ENCODE measurements at places on chromosomes 2 and 18. TPM values are rescaled to one million over a fixed set of nuclear protein-coding genes. Genes with fewer than 3 reads are reported as not detected.
A peak's percentile ranks its signal among the peaks of the same experiment; 100 is the strongest.

FSIP2 gene
- total RNA-seq: 0.49 TPM

GRCh38 chr2:240886023-240886565, 9.9 kb downstream of the MAB21L4 start:
- H3K4me1 ChIP-seq: no peaks in the 10 kb centered on the region
- peak; percentile 9 for DNase-seq
- H3K36me3 ChIP-seq: no peaks in the 10 kb centered on the region
- no peak overlapping the region for H3K27ac ChIP-seq
- H3K27me3 ChIP-seq: no peaks in the 10 kb centered on the region
- H3K4me3 ChIP-seq: no peak overlapping the region

- DNase-seq: no peak
- no peak overlapping the region for H3K27ac ChIP-seq
- no peaks in the 10 kb centered on the region for H3K27me3 ChIP-seq
- H3K4me1 ChIP-seq: no peaks in the 10 kb centered on the region
- H3K36me3 ChIP-seq: no peaks in the 10 kb centered on the region
- no peak overlapping the region for H3K4me3 ChIP-seq
Measured at GRCh38 chr2:157789933-157790511, 86.1 kb downstream of the ACVR1 start.

- H3K4me3 ChIP-seq: no peak overlapping the region
- H3K36me3 ChIP-seq: peaks cover 53% of the 10 kb centered on the region
- no peak for DNase-seq
- no peak overlapping the region for H3K27ac ChIP-seq
- peaks cover 100% of the 10 kb centered on the region for H3K4me1 ChIP-seq
- H3K27me3 ChIP-seq: no peaks in the 10 kb centered on the region
Measured at GRCh38 chr2:218223046-218223445, 6.1 kb downstream of the ARPC2 start.

GRCh38 chr2:150591496-150592285, 104.2 kb upstream of the RND3 start:
- no peaks in the 10 kb centered on the region for H3K4me1 ChIP-seq
- H3K36me3 ChIP-seq: no peaks in the 10 kb centered on the region
- H3K27me3 ChIP-seq: no peaks in the 10 kb centered on the region
- H3K4me3 ChIP-seq: no peak overlapping the region
- H3K27ac ChIP-seq: no peak overlapping the region

ARHGEF33 gene
- 0.22 TPM for total RNA-seq

COL6A3 gene
- 127 TPM for total RNA-seq

- H3K4me1 ChIP-seq: peaks cover 10% of the 10 kb centered on the region
- H3K36me3 ChIP-seq: no peaks in the 10 kb centered on the region
- H3K27me3 ChIP-seq: no peaks in the 10 kb centered on the region
- no peak overlapping the region for H3K27ac ChIP-seq
Measured at GRCh38 chr2:26088038-26088643, 54.3 kb downstream of the RAB10 start.

DNA sequence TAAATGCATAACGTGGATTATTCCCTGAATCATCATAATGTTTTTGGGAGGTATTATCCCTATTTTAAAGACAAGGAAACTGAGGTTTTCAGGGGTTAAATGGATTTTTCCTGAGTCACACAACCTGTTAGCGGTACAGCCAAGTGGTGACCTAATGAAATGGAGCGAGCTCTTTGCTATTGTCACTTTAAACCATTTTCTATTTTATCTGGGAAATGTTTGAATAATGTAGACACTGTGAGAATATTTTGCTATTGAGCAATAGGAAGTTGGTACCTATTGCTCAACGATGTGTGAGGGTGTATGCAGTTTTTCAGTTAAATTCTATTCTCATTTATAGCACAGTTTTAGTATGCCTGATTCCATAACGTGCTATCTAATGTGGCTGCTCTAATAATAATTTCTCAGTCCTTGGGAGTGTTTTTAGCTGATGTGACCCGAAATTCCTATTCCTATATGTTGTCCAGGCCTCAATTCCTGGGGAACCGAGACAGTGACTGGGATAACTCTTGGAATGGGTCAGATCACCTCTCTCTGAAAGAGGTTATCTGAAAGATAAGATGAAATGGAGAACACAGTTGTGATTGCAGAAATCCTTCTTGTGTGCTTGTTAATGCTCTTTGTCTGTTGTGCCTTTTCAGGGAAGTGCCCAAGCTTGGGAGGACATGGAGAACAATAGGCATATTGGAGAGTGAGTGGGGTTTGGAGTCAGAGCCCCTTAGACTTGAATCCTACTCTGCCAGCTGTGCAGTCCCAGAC, 38.4 kb downstream of the ABCB11 start:
- DNase-seq: no peak
- H3K27me3 ChIP-seq: no peaks in the 10 kb centered on the region
- peaks cover 16% of the 10 kb centered on the region for H3K4me1 ChIP-seq
- H3K4me3 ChIP-seq: no peak overlapping the region
- peak overlapping the region; percentile 51 for H3K27ac ChIP-seq

DNA sequence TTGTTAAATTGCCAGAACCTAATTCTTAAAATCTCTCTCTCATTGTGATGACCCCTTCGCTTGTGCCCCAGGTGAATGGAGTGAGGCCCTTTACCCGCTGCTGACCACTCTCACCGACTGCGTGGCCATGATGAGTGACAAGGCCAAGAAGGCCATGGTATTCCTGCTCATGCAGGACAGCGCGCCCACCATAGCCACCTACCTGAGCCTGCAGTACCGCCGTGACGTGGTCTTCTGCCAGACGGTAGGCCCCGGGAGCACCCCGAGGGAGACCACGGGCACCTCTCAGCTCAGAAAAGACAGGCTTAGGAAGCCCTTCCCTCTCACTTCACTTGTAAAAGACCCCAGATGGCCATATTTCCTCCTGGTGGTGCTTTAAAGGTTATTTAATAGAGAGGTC, 44.9 kb downstream of the COA5 start:
- H3K36me3 ChIP-seq: peaks cover 100% of the 10 kb centered on the region
- H3K4me3 ChIP-seq: no peak overlapping the region
- H3K27me3 ChIP-seq: no peaks in the 10 kb centered on the region
- no peak overlapping the region for H3K27ac ChIP-seq
- no peaks in the 10 kb centered on the region for H3K4me1 ChIP-seq

DNA sequence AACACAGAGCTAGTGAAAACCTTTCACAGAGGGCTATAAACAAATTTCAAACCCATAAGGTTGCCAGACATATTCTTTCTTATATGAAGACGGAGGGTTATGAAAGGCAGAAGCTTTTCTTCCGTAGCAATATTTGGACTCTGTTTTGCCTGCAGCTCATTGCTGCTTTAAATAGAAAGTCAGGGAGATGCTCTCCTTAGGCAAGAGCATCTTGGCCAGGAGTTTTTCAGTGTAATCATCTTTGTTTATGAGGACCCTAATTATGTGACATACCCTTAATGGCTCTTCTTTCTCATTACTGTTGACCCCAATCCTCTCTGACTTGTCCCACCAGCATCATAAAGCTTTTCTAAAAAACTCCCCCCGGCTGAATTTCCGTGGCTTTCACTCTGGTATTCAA, 433.4 kb upstream of the NRXN1 start:
- no peak overlapping the region for H3K27ac ChIP-seq
- H3K36me3 ChIP-seq: no peaks in the 10 kb centered on the region
- no peaks in the 10 kb centered on the region for H3K4me1 ChIP-seq

DNA sequence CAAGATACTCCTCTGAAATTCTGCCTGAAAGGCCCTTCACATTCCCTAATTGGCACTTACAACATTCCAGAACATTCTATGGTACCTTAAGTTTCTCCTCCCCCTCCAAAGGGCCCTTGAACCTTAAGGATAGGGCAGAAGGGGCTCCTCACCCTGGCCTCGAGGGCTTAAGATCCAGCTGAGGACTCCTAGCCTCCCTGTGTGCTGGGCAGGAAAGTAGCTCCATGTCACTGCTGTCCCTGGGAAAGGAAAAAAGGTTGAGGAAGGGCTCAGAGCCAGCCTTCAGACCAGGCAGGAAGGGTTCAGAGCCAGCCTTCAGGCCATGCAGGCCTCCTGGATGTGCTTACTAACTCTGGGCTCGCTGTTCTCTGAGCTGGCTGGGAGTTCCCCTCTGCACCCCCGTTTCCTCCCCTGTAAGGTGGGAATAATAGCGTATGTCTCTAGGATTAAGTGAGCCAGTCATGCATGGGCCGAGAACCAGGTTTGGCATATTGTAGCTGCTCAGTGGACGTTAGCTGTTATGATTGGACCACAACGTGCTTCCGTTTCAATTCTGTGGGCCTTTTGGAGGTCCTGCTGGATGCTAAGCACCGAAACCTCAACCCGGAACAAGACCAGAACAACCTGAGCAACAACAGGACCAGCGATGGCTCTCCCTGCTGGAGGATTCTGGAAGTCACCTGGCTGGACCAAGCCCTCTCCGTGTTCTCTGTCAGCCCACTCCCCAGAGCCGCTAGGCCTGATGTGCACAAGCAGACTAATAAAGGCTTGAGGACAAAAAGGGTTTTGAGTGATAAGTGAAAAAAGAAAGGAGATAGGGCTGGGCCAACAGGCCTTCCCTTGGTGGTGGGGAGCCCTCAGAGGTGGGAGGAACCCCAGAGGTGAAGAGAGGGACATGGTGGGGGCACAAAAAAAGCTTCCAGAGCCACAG, 1.0 kb upstream of the B3GNT7 start:
- no peak for DNase-seq
- peaks cover 76% of the 10 kb centered on the region for H3K4me1 ChIP-seq
- H3K36me3 ChIP-seq: no peaks in the 10 kb centered on the region
- peaks cover 4% of the 10 kb centered on the region for H3K27me3 ChIP-seq

GRCh38 chr2:238856713-238857567, 9.1 kb downstream of the TWIST2 start:
- no peak for DNase-seq
- no peaks in the 10 kb centered on the region for H3K4me1 ChIP-seq
- no peak overlapping the region for H3K4me3 ChIP-seq
- peaks cover 25% of the 10 kb centered on the region for H3K27me3 ChIP-seq
- H3K36me3 ChIP-seq: no peaks in the 10 kb centered on the region

DNA sequence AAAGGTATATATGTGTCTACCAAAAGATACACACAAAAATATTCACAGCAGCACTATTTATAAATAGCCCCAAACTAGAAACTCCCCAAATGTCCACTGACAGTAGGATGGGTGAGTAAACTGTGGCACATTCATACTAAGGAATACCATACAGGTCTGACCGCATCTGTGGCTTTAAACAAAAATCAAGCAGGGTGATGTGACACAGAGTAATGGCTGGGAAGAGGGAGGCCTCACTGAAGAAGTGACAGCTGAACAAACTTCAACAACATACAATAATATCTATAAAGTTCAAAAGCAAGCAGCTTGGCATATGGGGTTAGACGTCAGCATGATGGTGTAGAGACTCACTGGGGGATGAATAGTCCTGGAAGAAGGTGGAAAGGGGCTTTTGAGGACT, 115.1 kb upstream of the PPP1CB start:
- H3K27me3 ChIP-seq: no peaks in the 10 kb centered on the region
- H3K36me3 ChIP-seq: no peaks in the 10 kb centered on the region
- no peaks in the 10 kb centered on the region for H3K4me1 ChIP-seq
- H3K4me3 ChIP-seq: no peak overlapping the region

GRCh38 chr18:3703732-3704176, 253.8 kb downstream of the TGIF1 start:
- H3K36me3 ChIP-seq: no peaks in the 10 kb centered on the region
- no peak overlapping the region for H3K4me3 ChIP-seq
- no peak for DNase-seq
- H3K4me1 ChIP-seq: no peaks in the 10 kb centered on the region

GRCh38 chr2:105186967-105187498, 54.5 kb upstream of the GPR45 start:
- H3K27me3 ChIP-seq: peaks cover 5% of the 10 kb centered on the region
- H3K27ac ChIP-seq: no peak overlapping the region
- H3K4me3 ChIP-seq: no peak overlapping the region
- H3K36me3 ChIP-seq: no peaks in the 10 kb centered on the region
- no peak for DNase-seq

- no peaks in the 10 kb centered on the region for H3K36me3 ChIP-seq
- no peak for DNase-seq
- no peaks in the 10 kb centered on the region for H3K4me1 ChIP-seq
Measured at GRCh38 chr2:204046145-204046544, 109.6 kb downstream of the ICOS start.

- no peak overlapping the region for H3K4me3 ChIP-seq
- H3K27ac ChIP-seq: no peak overlapping the region
- H3K36me3 ChIP-seq: no peaks in the 10 kb centered on the region
- DNase-seq: no peak
- H3K27me3 ChIP-seq: peaks cover 7% of the 10 kb centered on the region
Measured at GRCh38 chr18:47191961-47192360, 15.8 kb upstream of the IER3IP1 start.

C1D gene
- total RNA-seq: 18.7 TPM

KCNF1 gene
- not detected for total RNA-seq

GRCh38 chr2:133691336-133691735, 123.1 kb upstream of the NCKAP5 start:
- H3K36me3 ChIP-seq: no peaks in the 10 kb centered on the region
- no peak overlapping the region for H3K4me3 ChIP-seq
- no peak for DNase-seq
- H3K27me3 ChIP-seq: no peaks in the 10 kb centered on the region

- no peaks in the 10 kb centered on the region for H3K4me1 ChIP-seq
- H3K36me3 ChIP-seq: no peaks in the 10 kb centered on the region
- no peak overlapping the region for H3K4me3 ChIP-seq
- no peaks in the 10 kb centered on the region for H3K27me3 ChIP-seq
- no peak overlapping the region for H3K27ac ChIP-seq
Measured at GRCh38 chr18:48203961-48204666, 205.1 kb downstream of the ZBTB7C start.

GRCh38 chr2:152432206-152432653, 97.3 kb downstream of the FMNL2 start:
- no peak overlapping the region for H3K4me3 ChIP-seq
- no peaks in the 10 kb centered on the region for H3K27me3 ChIP-seq
- DNase-seq: no peak
- H3K4me1 ChIP-seq: no peaks in the 10 kb centered on the region

TTLL4 gene
- total RNA-seq: 40.5 TPM

ZNF396 gene
- total RNA-seq: 1.2 TPM

PDE1A gene
- total RNA-seq: 5.8 TPM

DNA sequence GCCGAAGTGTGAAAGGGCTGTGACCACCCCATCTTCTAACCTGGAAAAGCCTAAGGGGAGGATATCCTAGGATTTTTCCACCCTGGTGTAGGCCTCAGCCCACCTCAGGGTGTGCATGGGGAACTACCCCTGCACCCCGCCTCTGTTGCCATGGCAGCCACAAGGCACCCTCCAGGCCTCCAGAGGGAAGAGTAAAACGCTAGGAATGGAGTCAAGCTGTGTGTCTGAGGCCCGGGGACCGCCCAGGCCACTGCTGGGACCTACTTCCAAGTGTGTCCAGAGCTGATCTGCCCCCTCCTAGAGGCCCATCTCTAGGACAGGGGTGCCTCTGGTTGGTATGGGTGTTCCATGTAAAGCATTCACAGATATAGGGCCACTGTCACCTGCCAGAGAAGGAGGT, 86.7 kb downstream of the PLB1 start:
- DNase-seq: no peak
- H3K36me3 ChIP-seq: no peaks in the 10 kb centered on the region
- H3K4me3 ChIP-seq: no peak overlapping the region
- no peaks in the 10 kb centered on the region for H3K27me3 ChIP-seq

DOK6 gene
- total RNA-seq: 0.89 TPM

DNA sequence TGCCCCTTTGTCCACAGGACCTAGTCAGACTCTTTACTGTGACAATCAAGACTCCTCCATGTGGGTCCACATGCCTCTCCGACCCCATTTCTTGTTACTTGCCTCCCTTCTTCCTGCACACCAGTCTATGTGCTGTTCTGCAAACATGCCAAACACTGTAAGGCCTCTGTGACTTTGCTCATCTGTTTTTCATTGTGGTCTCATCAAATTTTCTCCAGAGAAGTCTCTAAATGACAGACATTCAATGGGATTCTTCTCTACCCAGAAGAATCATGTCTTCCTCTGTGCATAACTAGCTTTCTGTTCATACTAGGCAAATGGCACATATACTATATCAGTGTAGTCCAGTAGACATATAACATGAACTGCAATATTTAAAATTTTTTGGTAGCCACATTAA, 43.0 kb upstream of the KCNE4 start:
- DNase-seq: no peak
- H3K4me1 ChIP-seq: no peaks in the 10 kb centered on the region
- H3K4me3 ChIP-seq: no peak overlapping the region
- no peaks in the 10 kb centered on the region for H3K36me3 ChIP-seq
- no peaks in the 10 kb centered on the region for H3K27me3 ChIP-seq
